ENCODE measurements at places on chromosomes 16 and 17.

- DNase-seq: no peak
Observed at GRCh38 chr17:77875881-77876509, 82.5 kb upstream of the TNRC6C start.

- DNase-seq: no peak
Observed at GRCh38 chr16:20285993-20286499, 41.3 kb downstream of the GP2 start.

DNA sequence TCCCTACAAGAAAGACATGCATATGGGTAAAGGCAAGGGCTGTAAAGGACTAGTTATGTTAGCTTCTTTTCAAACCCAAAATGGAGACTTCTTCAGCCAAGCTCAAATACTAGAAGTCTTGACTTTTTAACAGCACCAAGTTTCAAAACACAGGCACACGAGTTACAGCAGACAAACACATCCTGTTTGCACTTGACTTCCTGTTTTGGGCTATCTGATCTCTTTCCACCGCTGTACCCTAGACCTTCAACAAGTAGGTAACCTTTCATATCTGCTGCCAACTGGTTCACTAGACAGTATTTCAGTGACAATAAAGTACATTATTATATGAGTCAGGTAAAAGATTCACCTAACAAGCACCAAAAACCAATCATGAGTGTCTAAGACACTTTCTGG is 12.3 kb downstream of the RFFL start:
- no peak for DNase-seq

DNA sequence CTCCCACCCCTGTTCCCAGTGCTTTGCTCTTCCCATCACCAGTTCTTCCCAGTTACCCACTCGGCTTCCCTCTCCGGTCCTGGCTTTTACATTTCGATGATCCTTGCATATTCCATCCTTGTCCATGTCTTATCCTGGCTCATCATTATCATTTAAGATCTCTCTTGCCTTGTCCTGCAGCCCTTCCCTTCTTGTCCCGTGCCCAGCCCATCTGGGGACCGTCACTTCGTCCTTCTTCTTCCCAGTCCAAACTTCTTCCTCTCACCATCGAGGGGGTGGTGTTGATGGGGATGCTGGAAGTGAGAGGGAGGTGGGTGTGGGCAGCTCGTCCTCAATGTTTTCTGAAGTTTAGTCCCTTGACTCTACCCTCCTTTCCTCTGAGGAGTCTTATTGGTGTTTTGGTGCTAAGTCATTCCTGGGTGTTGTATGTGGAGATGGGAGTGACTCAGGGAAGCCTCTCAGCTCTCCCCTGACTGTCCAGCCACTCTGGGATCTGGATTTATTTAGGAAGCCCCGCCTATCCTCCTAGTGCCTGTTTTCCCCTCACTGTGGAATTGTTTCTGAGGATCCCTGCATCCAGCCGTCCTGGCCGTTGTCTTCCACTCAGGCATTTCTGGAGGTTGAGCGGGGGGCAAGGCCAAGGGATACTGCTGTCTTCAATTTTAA is 975 bp downstream of the SNX29 start:
- no peak for DNase-seq

DNA sequence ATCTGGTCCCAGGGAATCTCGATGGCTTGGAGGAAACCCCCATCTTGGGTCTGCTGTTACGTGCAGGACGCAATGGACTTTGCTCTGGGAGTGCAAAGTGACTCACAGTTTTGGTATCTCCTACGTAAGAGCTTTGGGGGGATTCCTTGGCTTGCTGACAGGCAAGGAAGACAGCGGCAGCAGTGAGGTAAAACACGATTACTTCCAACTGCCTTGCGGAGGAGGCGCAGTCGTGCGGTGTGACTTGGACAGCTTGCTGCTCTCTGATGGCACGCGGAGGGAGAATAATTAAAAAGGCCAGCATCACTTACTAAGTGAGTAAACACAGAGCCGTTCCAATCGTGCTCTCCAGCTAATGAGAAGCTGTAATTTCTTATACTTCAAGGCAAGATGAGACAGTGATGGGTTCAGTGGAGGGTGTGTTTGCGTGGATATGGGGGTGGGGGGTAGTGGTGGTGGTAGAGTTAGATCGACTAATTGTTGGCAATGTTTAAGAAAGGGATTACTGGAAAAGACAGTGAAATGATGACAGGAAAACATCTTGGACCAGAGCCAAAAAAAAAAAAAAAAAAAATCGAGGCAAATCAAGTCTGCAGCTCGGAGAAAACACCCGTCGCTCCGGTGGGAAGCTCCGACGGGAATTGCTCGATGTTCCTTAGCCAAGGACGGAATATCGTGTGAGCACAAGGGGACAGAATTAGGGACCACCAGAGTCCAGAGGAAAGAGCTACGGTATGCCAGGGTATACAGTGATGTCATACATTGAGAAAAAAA is 184.8 kb upstream of the ZFHX3 start:
- DNase-seq: no peak

GRCh38 chr17:57649731-57650484 is 95.2 kb downstream of the CCDC182 start:
- no peak for DNase-seq

- no peak for DNase-seq
Observed at GRCh38 chr16:68074850-68075555, 10.2 kb upstream of the NFATC3 start.

DNA sequence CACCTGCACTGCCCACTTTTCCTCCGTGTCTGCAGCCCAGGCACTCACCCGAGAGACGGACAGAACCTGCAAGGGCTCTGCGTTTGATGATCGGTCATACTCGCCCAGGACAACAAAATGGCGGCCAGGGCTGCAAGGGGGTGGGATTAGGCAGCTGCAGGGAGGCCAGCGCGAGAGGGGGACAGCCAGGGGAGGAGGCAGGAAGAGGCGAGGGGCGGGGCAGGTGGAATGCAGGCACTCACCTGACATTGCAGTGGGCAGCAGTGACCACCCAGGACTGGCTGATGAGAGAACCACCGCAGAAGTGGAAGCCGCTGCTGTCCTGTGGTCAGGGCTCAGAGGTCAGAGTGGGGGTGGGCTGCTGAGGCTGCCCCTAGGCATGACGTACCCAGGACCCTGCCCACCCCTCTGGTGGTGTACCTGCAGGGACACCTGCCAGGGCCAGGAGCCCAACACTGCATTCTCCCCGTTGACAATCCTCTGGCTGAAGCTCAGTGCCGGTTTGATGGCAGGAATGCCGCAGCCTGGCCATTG is 917 bp downstream of the CTRL start:
- DNase-seq: no peak
